ENCODE measurements at places on chromosomes 2 and 18.

DNA sequence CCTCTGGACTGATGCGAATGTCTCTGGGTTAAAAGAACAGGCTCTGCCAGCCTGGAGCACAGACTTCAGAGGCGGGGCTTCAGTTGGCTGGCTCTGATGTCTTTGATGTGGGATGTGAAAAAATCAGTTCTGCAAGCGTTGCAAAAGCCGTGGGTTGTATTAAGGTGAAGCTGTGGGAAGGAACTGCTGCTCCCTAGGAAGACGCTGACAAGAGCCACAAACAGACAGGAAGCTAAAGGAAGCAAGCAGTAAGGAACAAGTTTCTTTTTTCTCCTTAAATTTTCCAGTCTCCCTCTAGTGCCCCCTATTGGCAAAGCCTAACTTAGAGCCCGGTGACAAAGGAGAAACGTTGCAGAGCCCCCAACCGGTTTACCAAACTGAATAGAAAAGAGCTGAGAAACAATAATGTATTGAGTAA, 239.0 kb downstream of the CCDC178 start:
- peak; percentile 48 for DNase-seq

GRCh38 chr2:37190290-37190689, 1.8 kb upstream of the SULT6B1 start:
- DNase-seq, result no peak

DNA sequence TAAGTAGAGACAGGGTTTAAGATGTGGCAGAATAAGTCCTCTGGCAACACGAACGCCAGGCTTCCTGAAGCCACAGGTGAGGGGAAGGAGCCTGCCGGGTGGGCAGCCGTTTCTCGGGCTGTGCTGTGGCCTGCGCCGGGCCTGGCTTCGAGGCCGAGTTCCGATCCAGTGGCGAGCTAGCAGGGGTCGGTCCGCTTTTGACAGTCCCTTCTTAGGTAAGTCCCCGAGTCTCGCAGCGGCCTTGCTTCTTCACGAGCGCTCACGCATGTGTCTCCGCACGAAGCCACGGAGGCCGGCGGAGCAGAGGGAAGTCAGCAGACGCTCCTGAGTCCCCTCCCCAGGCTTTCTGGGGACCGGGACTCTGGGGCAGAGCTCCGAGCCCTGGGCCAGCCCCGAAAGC, 26.0 kb downstream of the SALL3 start:
- DNase-seq, result no peak

DNA sequence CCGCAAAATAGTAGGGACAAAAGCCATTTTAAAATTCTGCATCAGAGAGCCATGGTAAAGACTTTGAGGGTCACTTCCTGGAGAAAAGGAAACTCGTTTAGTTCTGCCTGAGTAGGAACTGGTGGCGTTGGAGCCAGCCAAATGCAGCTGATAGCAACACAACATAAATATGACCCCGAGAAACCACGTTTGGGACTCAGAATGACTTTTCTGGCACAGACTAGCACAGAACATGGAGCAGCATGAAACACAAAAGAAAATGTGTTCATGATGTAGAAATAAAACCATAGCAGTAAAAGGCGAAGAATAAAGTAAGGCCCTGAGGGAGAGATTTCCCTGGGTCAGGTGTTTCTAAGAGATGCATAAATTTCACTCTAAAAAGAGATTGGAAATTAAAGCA, 149.2 kb upstream of the KLHL29 start:
- peak; percentile 62 for DNase-seq

- DNase-seq, result no peak
These were observed 34.9 kb downstream of the EN1 start for GRCh38 chr2:118812552-118812951.

DNA sequence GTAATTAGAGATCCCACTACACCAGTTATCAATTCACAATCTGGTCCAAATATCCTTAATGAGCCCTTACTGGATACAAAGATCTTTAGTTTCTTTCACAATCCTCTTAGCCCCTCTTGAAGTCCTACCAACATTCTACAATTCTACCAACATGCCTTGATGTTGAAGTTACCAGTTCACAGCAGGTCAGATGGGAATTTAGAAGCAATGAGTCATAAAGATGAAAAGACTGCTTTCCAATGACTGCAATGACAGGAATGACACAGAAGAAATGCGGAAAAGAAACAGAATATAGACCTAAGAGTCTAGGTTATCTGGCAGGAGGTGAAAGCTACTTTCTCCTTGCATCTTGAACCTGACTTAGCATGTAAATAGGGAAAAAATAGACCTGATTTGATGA, 24.5 kb downstream of the RTTN start:
- no peak for DNase-seq

GRCh38 chr2:65918760-65919187, 486.4 kb upstream of the SPRED2 start:
- DNase-seq, result no peak

- DNase-seq, result no peak
These were observed 11.6 kb downstream of the HNRNPLL start for GRCh38 chr2:38591152-38591551.

DNA sequence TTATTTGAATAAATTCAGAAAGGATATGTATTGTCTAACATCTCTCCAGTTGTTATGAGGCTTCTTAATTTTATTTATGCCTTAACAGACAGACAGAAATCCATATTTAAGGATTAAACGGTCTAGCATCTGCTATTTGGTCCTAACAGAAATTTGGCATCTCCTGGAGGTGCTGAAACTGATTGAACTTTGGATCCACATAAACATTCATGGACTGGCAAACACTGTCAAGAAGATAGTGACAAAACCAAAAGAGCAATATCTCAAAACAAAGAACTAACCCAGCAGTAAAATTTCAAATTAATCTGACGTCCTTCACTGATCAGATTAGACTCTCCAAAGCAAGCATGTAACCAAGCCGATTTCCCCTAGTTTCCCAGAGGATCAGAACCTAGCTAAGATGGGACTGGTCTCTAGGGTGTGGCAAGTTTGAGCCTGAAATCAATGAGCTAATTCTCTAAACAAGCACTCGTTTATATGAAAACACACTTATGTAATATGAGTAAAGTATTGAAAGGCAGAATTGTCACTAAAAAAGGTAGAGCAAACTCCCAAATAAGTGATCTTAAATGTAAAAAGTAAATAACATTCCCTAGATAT, 139.5 kb downstream of the NOL4 start:
- no peak for DNase-seq

DNA sequence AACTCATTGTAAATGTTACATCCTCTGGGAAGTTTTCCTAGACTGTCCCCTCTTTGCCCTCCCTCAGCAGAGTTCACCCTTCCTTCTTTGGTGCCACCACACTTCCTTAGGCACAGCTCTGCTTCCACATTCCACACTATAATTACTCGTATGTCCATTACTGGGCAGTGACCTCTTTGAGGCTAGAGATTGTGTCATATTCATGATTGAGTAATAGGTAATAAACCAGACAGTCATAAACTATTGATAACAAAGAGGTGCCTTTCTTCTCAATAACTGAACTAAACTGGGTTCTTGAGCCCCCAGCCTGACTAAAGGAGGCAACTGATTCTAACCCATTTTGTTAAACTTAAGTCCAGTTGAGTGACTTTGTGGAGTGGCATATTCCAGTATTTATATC, 28.3 kb downstream of the MYO3B start:
- DNase-seq, result no peak

- DNase-seq, result no peak
These were observed 44.9 kb downstream of the PTPN2 start for GRCh38 chr18:12839057-12839525.

GRCh38 chr18:26655525-26656430, 107.4 kb upstream of the KCTD1 start:
- DNase-seq, result peak; percentile 66

GRCh38 chr2:18708203-18708715, 118.9 kb upstream of the NT5C1B start:
- no peak for DNase-seq

- no peak for DNase-seq
These were observed 450.7 kb downstream of the TNS1 start for GRCh38 chr2:217552081-217552480.

- no peak for DNase-seq
These were observed 474.5 kb downstream of the PTPRM start for GRCh38 chr18:8041526-8042111.

GRCh38 chr18:37138456-37138855, 309.5 kb downstream of the KIAA1328 start:
- DNase-seq, result no peak

DNA sequence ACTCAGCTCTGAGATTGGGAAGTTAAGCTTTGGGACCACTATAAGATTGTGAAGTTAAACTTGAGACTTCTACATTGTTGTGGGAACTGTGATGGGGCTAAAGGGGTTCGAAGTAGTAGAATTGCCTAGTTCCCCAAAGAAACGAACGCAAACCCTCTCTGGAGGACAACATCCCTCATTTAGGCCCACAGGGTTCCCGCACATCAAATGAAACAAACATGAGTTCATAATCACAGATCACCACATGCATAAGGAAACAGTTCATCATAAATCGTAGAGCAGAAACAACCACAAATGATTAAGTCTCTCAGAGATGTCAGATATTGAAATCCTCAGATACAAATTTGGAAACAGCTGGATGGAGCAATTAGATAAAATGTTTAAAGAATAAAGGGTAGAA, 55.9 kb upstream of the HPCAL1 start:
- DNase-seq, result no peak

DNA sequence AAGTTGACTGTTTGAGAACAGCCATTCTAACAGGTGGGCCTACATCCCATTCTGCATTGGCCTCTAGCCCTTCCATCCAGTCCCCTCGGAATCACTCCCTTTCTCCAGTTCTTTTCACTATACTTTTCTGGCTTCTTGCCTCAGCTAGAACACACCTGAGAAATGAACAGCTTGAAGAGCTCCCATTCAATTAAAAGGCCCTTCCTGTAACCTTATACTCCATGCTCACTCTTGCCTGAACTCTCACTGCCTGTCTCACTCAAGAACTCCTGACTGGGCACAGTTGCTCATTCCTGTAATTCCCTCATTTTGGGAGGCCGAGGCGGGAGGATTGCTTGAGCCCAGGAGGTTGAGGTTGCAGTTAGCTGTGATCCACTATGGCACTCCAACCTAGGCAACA, 23.6 kb downstream of the CHRNA1 start:
- DNase-seq, result no peak

- peak; percentile 38 for DNase-seq
These were observed 633 bp downstream of the MALT1 start for GRCh38 chr18:58671632-58672564.

GRCh38 chr2:154507186-154507585, 191.3 kb upstream of the KCNJ3 start:
- no peak for DNase-seq

DNA sequence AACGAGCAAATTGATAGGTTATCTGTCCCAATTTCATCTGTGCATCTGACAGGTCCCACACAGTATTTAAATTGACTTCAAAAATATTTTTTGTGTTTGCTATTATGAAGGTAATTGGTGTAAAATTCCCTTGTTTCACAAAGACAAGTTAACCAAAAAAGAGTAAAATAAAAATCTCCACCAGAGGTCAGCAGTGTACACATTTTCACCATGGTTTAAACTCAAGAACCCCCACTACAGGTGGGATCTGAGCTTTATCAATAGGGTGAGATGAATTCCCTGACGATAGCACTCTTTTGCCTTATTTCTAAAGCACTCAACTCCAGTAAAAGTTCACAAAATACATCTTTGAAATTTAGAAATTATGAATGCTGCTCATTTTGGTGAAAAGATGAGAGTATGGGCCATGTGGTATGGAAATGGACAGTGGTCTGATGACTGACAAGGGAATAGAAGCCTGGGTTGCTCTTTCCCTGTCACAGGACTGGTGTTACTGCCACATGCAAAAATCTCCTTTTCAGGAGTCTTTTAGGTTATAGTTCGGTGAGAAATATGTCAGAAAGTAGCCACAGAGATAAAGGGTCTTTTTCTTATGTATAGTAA, 68.0 kb downstream of the SERPINB8 start:
- DNase-seq, result peak; percentile 20

- DNase-seq, result no peak
These were observed 171.0 kb downstream of the CYP26B1 start for GRCh38 chr2:71976685-71977084.

DNA sequence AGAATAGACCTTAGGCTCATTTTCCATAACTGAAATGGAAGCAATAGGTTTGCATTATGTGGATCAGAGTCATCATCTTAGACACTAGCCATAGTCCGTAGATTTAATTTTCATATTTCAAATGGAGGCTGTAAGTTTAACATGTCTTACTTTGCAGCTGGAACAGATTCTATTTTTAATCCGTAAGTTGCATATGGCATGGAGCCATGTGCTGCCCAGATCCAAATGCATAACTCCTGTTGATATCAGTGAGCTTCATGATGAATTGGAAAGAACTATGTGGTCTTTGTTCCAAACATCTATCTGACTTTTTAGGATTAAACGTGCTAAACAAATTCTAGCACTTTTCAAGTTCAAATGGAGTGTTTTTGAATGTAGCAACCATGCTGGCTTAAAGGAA, 43.4 kb downstream of the MEIS1 start:
- no peak for DNase-seq

DNA sequence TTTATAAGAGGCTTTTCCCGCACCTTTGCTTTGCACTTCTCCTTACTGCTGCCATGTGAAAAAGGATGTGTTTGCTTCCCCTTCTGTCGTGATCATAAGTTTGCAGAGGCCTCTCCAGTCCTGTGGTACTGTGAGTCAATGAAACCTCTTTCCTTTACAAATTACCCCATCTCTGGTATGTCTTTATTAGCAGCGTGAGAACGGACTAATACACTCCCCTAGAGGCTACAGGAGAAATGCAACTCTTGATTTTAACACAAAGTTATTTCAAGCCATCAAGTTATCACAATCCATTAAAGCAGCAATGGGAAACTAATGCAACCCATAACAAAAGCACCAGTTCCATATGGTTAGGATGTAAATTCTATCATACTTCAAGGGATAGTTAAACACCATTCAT, 1378.8 kb upstream of the DDX18 start:
- no peak for DNase-seq

DNA sequence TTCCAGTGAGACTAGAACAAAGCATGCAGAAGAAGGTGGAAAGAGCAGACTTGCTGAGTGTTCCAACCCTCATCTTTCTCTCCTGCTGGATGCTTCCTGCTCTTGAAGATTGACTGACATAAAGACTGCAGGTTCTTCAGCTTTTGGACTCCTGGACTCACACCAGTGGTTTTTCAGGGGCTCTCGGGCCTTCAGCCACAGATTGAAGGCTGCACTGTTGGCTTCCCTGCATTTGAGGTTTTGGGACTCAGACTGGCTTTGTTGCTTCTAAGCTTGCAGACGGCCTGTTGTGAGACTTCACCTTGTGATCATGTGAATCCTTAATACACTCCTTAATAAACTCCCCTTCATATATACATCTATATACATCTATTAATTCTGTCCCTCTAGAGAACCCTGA, 20.4 kb downstream of the VRK2 start:
- no peak for DNase-seq

DNA sequence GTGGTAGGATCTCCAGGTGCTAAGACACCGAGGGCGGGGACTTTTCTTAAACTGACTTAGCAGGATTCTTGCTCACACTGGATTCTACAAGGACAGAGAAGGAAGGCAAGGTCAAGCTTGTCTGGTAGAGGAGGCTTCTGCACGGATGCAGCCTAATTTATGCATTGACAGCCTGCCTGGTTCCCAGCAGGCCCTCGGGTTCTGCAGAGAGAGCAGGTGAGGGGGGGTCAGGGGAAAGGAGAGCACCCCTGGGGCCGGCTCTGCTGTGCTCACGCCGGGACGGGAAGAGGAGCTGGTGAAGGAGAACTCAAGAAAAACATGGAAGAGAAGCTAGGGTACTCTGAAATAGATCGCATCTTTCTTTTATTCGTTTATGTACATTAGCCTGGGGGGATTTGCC, 46.4 kb downstream of the ADI1 start:
- DNase-seq, result no peak

- no peak for DNase-seq
These were observed 295.0 kb upstream of the NCKAP5 start for GRCh38 chr2:133863106-133863800.

All from muscle of arm (tissue), 14 donors.